ENCODE measurements at places on chromosomes 12 and 14.
A peak's percentile ranks its signal among the peaks of the same experiment; 100 is the strongest.

DNA sequence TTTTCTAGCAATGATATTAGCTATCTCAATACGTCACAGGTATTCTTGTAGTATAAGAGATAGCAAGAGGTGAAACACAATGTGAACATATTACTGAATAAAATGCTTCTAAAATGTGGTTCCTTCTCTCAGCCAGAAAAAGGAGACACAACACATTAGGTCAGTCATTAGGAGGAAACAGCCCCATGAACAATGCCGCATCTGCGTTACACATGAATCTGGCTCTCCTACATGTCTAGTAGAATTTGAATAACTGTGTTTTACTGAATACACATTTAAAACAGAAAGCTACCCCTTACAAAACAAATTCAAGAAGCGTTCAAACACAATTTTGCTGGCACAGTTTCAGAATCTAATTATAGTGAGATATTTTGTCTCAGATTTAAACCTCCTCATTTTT, 51.6 kb downstream of the EFCAB11 start:
- peak; percentile 61 for DNase-seq

DNA sequence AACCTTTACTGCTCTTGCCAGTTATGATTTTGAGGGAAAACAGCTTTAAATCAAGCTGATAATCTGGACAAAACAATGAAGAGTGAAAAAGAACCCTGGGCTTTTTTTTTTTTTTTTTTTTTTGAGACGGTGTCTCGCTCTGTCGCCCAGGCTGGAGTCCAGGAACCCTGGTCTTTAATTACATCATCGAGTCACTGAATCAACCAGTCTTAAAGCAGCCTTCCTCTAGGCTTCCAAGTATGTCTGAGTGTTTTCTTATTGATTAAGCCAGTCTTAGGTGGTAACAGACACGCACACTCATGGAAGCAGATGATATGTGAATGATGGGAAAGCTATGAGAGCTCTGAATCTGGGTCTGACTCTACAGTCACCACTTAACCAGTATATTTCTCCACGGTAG, 5.9 kb upstream of the VCPKMT start:
- no peak for DNase-seq

DNA sequence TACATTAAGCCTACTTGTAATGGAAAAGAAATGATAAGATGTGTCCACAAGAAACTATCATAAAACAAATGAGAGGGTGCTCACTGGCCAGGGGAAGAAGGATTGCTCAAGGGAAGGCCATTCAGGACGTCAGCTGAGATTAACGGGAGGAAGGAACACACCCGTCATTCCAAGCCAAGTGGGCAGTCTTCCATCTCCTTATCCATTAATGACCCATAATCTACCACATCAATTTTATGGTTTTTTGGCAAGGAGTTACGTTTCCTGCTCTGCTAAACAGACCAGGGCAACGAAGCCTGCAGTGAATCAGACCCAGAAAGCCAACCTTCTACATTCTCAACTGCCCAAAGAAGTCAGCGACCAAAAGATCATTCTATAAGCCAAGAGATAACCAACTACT, 25.1 kb downstream of the PRKAB1 start:
- DNase-seq = peak; percentile 38

DNA sequence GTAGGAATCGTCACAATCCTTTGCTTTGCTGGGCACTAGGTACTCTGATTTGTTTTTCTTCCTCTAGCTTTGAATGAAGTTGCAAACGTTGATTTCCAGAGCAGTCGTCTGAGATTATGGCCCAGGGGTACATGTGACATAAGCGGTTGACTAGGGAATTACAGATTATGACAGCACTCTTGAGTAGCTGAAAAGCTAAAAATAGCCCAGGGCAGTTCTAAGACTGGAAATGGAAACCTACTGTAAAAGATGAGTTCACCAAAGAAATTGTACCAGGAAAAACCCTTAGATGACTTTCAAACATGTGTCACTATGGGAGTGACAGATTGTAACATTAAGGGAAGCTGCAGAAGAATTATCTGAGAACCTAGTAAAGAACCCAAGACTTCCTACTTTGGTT, 108.5 kb downstream of the ANO6 start:
- DNase-seq = no peak

GRCh38 chr12:48281811-48282210, 68.9 kb downstream of the ZNF641 start:
- no peak for DNase-seq

GRCh38 chr14:21070610-21071224, 613 bp downstream of the ARHGEF40 start:
- no peak for DNase-seq

DNA sequence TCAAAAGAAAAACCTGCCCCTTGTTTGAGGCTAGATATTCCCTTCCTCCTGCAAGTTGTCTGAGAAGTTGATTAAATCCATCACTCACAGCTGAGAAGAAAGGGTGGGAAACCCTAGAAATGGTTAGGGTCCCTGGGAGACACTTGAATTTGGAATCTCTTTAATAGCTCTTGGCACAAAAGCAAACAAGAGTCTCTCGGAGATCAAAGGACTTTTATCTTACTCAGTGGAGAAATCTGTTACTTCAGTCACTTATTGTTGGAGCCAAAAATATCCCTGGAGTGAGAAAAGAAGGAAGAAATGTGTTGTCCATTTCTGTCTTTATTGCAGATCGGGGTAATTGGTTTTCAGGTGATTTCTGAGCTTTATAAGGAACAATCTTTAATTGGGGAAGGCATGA, 47.0 kb downstream of the TMEM132C start:
- DNase-seq = no peak

DNA sequence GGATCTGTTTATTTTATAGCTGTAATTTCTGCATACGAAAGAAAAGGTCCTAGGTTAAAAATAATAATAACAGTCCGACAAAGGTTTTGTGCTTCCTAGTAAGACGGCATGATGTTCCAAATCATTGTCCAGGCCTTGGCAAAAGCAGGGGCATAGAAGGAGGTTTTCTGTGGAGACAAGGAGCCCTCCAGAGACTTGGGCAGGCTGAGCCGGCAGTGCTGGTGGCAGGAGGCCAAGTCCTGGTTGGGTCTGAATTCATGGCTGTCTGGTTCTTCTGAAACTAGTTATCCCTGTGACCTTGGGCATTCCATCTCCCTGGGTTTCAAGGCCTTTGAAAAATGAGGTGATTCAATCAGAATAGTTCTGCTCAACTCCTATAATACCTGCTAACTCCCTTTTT, 44.0 kb downstream of the KCNK13 start:
- no peak for DNase-seq

DNA sequence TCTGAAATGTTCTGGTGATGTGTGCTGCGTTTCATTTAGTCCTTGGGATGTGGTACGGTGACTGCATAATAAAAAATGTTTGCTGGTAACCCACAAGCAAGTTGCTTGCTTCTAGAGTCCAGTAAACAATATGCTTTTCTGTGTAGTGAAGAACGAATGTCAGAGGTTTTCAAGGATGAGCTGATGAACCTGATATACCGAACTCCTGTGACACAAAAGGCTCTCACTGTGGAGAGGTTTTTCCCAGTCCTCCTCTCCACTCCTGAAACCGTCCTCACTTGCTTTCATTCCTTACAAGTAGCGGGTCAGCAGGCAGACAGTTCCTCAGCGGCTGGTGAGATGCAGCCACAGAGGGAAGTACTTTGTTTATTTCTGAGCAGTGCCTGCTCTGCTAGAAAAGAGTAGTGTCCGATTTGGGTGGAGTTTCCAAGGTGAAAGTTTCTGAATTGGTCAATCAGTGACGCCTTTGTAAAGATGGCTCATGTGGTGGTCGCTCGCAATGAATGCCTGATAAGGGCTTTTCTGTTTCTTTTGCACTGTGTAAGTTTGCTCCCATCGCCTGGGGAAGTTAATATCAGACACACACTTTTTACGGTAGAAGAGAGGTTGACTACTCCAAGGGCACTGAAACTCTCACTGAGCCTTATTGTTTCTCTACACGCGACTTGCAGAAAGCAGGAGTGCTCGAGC, 3.0 kb downstream of the ETV6 start:
- no peak for DNase-seq

GRCh38 chr12:84507956-84508850, 404.4 kb downstream of the SLC6A15 start:
- DNase-seq = peak; percentile 46

GRCh38 chr14:101849125-101849524, 87.6 kb downstream of the PPP2R5C start:
- no peak for DNase-seq

DNA sequence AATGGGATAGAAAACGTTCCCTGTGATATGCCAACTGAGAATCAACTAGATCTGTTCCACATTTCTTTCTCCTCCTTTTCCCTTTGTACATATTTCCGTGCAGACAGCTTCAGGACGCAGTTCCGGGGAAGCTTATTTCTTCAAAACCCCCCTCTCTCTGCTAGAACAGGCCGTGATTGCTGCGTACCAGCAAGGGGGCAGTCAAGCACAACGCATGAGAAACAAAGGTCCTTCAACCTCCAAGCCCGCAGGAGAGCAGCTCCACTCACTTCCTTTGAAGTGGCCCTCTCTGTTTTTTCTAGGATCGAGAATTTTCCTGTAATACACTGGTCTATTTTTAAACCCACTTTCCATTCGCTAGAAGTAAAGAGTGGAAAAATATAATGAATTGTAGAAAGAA, 80.8 kb downstream of the ZNF664 start:
- peak; percentile 48 for DNase-seq

DNA sequence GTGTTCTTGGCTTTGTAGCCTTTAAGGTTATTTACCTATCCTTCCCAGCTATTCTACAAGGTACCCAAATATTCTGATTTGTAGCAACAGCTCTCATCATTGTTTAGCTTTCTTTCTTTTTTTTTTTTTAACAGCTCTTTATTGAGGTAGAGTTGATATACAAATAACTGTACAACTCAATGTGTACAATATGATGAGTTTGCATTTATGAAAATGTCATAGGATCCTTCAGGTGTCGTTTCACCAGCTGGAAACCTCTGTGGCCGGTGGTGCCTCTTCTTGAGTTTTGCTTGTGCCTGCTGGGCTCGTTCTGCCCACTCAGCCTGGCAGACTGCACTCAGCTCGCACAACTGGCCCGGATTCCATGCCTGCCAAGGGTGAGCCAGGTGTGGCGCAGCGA, 26.9 kb upstream of the TBPL2 start:
- no peak for DNase-seq

DNA sequence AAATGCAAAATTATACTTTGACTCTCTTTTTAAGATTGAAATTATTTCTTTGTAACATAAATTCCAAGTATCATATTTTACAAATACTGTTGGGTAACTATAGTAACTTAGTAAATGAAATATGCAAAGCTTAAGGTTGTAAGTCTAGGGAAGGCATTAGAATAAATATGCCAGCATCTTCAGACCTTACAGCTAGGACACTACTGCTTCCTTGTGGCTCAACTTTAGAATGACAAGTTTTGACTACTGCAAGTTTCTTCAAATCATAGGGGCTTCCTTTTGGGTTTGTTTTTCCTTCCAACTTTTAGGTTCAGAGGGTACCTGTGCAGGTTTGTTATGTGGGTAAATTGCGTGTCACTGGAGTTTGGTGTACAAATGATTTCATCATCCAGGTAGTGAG, 17.7 kb upstream of the ANP32D start:
- peak; percentile 1 for DNase-seq

GRCh38 chr14:24979725-24980239, 70.2 kb downstream of the STXBP6 start:
- no peak for DNase-seq

DNA sequence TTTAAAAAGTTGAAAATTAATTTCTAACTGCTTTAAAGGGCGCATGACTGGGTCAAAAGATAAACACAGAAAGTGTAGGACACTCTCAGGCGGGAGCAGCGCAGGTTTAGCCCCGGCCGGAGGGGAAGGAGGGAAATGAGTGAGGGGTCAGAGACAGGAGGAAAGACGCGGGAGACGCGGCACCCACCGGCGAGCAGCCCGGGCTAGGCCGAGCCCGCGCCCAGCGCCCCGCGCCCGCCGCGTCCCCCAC, 591 bp downstream of the GXYLT1 start:
- DNase-seq = peak; percentile 38

DNA sequence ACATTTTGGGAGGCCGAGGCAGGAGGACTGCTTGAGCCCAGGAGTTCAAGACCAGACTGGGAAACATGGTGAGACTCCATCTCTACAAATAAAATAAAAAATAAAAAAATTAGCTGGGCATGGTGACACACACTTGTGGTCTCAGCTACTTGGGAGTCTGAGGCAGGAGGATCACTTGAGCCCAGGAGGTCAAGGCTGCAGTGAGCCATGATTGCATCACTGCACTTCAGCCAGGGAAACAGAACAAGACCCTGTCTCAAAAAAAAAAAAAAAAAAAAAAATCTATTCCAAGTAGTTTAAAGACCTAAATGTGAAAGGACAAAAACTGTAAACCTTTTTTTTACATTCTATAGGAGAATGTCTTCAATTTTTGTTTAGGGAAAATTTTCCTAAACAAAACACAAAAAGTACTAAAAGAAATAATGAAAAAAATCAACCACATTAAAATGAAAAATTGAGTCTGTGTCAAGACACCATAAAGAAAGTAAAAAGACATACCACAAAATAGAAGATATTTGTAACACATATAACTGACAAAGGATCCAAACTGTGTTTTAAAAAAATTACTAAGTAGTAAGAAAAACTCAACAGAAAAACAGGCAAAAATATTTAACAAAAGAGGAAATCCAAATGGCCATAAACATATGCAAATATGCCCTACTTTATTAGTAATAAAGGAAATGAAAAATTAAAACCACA, 17.0 kb downstream of the TMEM116 start:
- no peak for DNase-seq

DNA sequence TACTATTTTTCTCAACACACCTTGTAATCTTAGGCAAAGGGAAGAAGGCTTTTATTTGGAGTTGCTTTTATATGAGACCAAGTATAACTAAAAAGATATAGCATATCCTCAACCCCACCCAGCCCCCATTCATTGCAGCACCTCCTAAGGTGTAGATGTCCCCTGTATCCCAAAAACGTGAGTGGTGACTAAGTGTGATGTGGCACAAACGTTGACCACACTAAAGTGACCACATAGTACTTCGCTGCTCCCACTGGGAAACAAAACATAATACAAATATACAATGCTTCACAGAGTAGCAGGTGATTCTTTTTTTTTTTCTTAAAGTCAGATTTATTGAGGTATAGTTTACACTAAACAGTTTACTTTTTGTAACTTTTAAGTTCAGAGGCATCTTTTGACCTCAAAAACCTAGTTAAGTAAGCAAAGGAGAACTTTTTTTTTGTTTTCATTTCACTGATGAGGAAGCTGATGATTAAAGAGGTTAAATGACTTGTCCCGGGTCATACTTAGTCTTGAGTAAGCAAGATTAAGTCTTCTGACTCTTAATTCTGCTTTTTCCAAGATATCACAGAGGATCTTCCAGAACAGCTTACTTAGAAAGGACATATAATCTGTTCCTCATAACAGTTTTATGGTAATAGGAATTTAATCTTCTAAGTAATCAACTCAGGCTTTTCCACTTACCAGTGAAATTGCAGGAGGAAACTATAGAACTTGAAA, 245.2 kb upstream of the PLEKHG7 start:
- no peak for DNase-seq

DNA sequence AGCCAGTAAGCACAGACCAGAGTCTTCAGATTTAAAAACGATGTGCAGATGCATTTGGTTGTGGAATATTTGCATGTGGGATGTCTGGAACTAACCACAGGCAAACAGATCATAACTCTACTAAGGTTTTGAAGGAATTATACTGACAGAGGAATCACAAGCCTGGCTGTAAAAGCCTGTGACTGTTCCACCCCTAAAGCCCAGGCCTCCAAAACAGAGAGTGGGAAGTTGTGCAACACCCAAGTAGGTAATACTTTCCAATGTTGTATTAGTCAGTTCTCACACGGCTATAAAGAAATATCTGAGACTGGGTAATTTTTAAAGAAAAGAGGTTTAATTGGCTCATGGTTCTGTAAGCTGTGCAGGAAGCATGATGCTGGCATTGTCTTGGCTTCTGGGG, 68.1 kb upstream of the DCD start:
- no peak for DNase-seq
